ENCODE measurements at places on chromosomes 2 and 18. TPM values are rescaled to one million over a fixed set of nuclear protein-coding genes. Genes with fewer than 3 reads are reported as not detected.

DNA sequence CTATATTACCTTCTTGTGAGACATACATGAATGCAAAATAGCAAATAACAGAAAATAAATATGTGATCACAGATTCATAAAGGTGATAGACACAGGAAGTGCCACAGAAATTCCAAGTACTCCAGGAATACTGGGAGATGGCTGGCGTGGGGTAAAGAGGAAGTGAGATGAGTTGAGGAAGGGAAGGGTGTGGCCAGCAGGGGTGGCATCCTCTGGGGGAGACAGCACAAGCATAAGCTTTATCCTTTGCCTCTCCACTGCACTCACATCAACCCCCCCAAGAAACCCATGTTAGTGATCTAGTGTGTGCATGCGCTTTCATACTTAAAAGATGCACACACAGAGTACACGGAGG, 94.8 kb upstream of the B3GNT7 start:
- DNase-seq = no peak

FKBP7 gene
- polyA plus RNA-seq = 3.8 TPM

ACVR1C gene
- 0.60 TPM for polyA plus RNA-seq

GRCh38 chr2:44479127-44479887, 117.6 kb downstream of the CAMKMT start:
- DNase-seq = no peak

- DNase-seq = no peak
These were observed 275.7 kb upstream of the FN1 start for GRCh38 chr2:215711471-215712034.

ANKRD30BL gene
- not detected for polyA plus RNA-seq

GRCh38 chr2:37982147-37982582, 57.1 kb downstream of the RMDN2 start:
- peak; percentile 59 for DNase-seq

DNA sequence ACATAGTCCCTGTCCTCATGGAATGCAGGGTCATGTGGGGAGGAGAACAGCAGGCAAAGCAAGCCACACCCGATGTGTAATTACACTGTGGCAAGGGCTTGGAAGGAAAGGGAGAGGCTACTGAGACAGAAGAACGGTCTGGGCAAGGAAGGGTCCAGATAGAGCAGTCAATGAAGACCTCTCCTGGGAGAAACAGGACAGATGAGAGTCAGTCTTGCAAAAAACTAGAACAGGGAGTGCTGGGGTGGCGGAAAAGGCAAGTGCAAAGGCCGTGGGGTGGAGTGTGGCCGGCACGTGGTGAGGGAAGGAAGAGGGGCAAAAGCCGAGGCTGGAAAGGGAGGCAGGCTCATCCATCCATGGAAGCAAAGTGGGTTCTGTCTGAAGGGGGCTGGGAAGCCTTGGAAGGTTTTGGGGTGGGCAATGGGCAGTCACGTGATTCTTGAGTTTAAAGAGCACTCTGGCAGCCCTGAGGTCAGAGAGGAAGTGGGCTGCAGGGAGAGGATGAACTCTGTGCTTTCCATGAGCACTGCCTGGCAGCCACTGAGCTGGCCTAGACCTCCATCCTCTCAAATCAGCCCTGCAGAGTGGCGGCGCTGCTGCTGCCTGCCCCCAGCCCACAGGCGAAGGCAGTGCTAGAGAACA, 182.2 kb downstream of the INHBB start:
- DNase-seq = no peak

MBD2 gene
- 27.2 TPM for polyA plus RNA-seq

DNA sequence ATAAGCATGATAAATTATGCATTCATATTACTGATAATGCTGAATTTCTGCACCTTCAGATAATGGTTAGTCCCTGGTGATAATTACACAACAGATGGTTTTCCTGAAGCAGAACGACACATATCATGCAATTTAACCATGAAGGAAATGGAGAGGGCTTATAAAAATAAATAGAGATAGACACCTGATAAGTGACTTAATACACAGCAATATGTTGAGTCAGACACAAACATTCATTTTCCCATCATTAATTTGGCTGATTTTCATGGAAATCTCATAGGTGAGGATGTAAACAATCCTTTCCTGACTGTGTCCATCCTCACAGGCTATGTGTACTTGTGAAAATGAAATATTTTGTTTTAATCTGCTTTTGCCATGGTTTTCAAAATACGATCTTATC, 36.9 kb upstream of the DSEL start:
- DNase-seq = no peak

ABCG8 gene
- polyA plus RNA-seq = not detected

DNA sequence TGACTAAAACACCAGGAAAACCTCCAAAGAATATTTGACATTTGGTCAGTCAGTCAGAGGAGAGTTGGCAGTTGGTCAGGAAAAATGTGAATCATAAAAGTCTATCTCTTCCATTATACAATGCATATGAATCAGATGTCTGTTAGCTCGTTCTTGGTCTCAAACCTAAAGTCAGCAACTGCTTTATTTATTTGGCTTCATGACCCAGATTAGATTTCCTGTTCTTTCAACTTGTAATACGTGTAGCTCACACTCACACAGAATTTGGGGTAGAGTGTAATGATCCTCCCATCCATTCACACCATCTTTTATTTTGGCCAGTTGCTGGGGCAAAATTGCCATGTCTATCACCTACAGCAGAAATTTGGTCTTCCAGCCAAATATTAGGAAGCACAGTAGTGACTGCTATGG, 81.9 kb upstream of the COL5A2 start:
- DNase-seq = no peak

DNA sequence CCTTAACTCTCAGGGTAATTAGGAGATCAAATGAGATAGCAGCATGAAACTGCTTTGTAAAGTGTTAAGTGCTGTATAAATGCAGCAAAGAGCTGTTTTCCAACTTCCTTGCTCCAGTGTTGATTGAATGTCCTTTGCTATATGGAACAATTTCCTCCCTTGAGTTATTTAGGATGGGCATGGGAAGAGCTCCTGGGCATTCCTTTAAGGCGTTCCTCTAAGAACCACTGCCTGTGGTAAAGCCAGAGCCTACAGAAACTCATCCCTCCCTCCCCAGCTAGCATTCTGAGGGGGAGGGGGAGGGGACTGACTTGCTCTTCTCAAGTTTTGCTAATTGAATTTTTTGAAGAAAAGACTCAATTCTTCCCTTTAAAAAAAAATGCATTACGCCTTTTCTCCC, 1.4 kb downstream of the AKAIN1 start:
- no peak for DNase-seq

HOXD13 gene
- not detected for polyA plus RNA-seq

DNA sequence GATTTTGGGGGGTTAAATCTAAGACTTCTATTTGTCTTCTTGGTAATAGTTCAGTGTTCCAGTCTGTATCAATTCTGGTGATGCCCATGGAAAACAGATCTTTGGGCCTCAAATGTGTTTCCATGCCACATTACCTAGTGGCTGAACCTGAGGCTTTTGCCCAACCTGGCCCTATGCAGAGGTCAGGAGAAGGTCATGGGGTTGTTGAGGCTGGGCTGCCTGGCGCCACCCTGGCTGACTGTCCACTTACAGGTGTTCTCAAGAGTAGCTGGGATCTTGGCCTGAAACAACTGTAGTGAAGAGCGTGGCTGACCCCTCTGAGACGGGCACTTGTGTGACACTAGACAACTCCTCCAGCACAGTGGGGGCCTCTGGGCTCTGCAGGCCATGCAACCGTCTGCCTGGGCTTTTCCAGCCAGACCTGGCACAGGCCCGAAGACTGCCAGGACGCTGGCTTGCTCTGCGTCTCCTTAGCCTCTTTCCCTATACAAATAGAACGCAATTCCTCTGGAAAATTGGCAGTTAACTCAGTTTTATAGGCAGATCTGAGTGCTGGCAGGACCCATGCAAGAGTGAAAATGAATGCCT, 127.8 kb downstream of the TRIM43 start:
- no peak for DNase-seq

DNA sequence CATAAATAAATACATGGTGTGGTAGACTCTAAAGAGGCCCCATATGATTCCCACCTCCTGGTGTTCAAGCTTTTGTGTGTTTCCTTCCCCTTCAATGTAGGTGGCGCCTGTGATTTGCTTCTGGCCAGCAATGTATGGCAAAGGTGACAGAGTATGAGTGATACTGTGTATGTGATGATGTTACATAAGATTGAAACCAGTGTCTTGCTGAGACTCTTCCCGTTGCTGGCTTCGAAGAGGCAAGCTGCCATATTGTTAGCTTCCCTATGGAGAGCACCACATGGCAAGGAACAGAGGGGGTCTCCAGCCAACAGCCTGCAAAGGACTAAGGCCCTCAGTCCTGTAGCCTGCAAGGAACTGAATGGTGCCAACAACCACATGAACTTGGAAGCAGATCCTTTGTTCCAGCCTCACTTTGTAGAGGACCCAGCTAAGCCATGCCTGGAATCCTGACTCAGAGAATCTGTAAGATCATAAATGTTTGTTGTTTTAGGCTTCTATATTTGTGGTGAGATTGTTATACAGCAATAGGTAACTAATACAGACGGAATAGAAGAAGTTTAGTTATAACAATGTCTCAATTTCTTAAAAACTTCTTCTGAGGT, 1.7 kb upstream of the SMAD4 start:
- no peak for DNase-seq

DNA sequence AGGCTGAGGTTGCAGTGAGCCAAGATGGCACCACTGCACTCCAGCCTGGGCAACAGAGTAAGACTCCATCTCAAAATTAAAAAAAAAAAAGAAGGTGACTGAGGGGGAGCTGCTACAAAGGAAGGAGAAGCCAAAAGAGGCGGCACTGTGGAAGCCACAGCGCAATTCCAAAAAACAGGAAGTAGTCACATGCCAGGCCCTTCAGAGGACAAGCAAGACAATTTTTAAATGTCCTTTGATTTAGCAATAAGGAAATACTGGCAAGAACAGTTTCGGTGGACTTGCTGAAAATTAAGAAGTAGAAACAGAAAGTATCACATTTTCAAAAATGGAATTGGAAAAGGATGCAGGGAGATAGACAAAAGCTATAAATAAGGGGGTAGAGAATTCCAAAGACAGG, 122.8 kb downstream of the OSBPL1A start:
- DNase-seq = no peak

- no peak for DNase-seq
These were observed 10.6 kb downstream of the CFAP210 start for GRCh38 chr2:169683425-169684134.

VWC2L gene
- not detected for polyA plus RNA-seq

DNA sequence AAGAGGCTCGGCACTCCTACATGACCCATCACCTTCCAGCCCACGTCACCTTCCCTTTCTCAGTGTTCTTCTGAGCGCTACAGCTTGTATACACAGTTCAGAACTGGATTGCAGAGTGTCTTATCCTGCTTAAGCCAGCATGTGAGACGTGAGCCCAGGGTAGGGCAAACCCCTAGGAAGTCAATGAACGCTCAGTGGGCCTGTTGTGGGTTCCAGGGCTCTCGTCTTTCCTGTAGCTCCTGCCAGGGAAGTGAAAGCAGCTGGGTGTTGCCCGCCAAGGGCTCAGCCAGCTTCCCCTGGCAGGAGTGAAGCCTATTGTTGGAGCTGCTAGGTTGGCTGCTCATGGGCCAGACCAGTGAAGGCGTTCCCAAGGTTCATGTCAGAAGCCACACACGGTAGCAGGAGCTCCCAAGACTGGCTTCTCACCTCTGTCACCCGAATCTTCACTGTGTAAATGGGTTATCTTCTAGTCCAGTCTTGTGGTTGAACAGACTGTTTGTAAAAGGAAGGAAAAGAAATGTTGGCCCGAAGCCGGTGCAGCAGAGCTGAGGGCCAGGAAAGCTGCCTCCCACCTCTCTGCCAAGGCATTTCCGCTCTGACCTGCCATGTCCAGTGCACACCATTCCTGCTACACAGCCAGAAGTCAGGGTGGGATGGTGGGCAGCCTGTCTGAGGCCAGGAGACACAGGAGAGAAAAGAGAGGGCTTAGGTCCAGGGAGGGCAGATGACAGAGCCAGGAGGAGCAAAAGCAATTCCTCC, 69.6 kb upstream of the RMDN2 start:
- no peak for DNase-seq

DYTN gene
- not detected for polyA plus RNA-seq

GRCh38 chr2:96769814-96770213, 9.1 kb downstream of the CNNM4 start:
- DNase-seq = no peak

DNA sequence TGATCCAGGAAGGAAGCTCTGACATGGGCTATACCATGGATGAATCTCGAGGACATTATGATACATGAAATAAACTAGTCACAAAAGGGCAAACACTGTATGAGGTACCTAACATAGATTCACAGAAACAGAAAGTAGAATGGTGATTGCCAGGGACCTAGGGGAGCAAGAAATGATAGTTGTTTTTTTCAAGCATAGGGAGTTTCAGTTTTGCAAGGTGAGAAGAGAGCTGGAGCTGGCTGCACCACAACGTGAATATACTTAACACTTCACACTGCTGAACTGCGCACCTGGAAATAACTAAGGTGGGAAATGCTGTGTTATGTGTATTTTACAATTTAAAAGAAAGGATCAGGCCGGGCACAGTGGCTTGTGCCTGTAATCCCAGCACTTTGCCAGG, 13.2 kb upstream of the AGAP1 start:
- DNase-seq = no peak

- DNase-seq = no peak
These were observed 2.8 kb downstream of the KYNU start for GRCh38 chr2:142880279-142880678.

TSN gene
- polyA plus RNA-seq = 74.9 TPM

LTBP1 gene
- polyA plus RNA-seq = not detected

DNA sequence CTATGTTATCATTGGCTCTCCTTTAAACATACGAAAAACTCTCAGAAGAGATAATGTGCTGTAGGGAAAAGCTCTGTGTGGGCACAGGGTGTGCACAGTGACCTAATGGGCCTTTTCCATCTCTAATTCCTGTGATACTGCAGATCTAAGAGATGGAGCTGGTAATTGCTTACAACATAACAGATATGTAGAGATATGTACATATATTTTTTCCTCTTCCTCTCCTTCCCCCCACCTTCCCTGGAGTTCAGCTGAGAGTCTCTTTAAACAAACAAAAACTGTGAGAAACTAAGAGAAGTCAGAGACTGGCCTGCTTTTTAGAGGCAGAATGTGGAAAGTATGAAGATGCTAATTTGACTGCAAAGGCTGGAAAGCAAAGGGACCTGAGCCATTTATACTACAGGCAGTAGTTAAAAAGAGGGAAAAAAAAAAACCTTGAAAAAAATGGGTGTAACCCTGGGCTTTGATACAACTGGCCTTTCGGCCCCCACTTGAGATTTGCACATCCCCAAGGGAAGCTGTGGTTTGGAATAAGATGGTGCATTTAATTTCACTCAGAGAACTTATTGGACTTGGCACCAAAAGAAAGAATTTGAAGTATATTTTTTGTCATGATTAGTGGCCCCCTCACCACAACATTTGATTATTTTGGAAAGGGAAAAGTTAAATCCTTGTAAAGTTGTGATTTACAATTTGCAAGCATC, 502.2 kb upstream of the ZEB2 start:
- DNase-seq = no peak

C2orf15 gene
- 4.7 TPM for polyA plus RNA-seq

DNA sequence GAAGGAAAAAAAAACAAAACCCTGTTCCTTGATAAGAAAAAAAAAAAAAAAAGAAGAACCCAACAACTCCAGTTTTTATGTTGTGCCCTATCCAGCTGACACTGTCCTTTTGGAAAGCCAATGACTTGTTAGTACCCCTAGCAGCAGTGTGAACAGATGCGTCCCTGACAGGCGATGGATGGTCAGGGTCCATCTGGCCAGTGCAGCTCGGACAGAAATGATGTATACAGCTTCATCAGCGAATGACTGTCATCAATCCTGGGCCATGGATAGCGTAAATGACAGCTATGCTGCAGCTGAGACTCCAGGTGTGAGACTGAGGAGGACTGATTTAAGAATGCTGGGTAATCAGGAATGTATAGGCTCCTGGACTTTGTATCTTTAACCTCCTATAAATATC, 318.8 kb upstream of the FIGN start:
- DNase-seq = no peak

NT5C1B gene
- 0.86 TPM for polyA plus RNA-seq

FNDC4 gene
- polyA plus RNA-seq = not detected

Data from CD8-positive, alpha-beta memory T cell (primary cell).